ENCODE measurements at places on chromosomes 1 and 21. TPM values are rescaled to one million over a fixed set of nuclear protein-coding genes. Genes with fewer than 3 reads are reported as not detected.

DNA sequence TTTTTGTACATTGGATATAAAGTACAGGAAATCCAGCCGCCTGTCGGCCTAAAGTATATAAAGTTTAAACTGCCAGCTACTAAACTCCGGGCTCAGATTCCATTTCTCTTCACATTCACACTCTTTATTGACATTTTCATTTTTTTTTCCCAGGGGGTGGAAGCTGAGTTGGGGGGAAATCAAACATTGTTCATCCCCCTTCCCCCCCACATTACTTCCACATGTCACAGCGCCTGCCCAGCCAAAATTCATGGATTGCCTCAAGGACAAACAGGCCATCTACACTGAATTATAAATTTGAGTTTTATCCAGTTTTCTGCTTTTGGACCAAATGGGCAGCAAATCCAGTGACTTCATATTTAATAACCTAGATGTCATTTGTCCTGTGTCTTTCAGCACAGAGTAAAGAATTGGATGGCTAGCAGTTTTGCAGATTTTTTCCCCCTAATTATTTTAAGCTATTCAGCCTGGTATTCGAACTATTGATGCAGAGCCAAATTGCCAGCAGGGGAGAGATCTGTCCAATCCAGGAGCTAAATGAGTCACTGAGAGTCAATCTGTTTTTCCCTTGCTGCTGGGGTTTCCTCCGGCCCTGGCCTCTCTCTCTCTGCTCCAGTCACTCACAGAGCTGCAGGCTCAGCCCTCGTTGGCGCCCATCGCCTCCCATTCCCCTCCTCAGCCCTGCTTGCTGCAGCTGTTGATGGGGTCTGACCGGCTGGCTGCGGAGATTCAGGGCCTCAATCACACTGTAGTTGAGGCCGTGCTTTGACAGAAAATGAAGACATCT is 98.0 kb downstream of the LMO4 start:
- no peak for DNase-seq

DNA sequence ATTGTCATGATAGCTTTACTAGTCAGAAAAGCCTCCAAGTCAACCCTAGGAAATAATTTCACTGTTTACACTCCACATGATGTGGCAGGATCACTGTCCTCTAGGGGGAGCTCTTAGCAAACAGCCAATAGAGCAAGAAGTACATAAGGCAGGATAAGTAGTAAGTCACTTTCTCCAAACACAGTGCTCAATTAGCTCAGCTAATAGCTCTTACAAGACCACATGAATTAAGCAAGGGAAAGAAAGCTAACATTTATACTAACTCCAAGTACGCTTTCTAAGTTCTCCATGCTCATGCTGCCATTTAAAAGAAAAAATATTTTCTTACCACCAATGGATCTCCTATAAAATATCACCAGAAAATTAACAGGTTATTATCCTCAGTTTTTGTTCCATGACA is 66.9 kb upstream of the LRIF1 start:
- peak; percentile 23 for DNase-seq

- DNase-seq: no peak
Observed at GRCh38 chr1:90341516-90341915, 346.6 kb downstream of the ZNF326 start.

Gene SYCP1
- polyA plus RNA-seq: not detected

Gene C1orf74
- 0.19 TPM for polyA plus RNA-seq

DNA sequence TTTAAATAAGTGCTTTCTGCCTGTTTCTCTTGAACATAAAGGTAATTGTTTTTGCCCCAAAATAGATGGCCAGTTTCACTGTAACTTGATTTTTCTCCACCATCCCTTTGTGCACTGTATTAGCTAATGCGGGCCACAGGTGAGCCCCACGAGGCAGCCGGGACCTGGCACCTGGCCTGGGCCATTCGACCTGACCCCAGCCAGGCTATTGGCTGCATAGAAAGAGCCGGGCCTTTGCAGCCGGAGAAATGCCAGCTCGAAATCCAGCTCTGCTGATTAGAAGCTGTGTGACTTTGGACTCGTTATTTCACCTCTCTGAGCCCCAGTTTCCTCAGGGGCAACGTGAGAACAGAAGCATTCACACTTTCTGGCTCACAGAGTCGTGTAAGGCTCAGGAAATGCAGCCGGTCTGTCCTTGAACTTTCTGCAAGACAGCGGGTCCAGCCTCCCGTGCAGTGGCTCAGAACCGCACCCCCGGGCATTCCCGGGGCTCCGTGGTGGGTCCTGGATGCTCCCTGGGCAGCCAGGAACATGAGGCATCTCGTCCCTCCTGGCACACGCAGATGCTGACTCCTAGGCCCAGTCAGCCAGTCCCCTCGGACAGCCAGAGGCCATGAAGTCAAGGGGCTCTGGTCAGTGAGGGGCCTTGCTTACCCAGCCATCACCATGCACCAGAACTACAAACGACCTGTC is 37.4 kb upstream of the ACTRT2 start:
- no peak for DNase-seq
